ENCODE measurements at places on chromosomes 3 and 15.
A peak's percentile ranks its signal among the peaks of the same experiment; 100 is the strongest.

DNA sequence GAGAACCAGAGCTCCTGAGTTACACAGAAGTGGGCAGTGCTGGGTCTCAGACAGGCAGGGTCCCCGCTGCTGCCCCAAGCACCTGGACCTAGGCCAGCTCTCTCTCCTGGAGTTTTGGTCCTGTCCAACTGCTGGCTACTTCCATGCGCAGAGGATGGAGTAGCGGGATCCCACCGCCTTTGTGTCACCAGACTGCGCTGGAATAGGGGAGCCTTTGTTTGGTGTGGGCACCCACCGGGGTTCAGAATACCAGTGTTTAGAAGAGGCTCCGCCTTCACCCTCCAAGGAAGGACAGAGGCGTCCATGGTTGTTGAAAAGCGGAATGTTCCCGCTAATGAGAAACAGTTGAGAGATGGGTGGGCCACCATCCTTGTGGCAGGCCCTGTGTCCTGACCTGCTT is 154.4 kb downstream of the DNAJB8 start:
- DNase-seq = no peak

- DNase-seq = no peak
These were observed 141.0 kb upstream of the HACD2 start for GRCh38 chr3:123725652-123726400.

GRCh38 chr15:31341071-31341470 is 14.4 kb downstream of the KLF13 start:
- DNase-seq = no peak

DNA sequence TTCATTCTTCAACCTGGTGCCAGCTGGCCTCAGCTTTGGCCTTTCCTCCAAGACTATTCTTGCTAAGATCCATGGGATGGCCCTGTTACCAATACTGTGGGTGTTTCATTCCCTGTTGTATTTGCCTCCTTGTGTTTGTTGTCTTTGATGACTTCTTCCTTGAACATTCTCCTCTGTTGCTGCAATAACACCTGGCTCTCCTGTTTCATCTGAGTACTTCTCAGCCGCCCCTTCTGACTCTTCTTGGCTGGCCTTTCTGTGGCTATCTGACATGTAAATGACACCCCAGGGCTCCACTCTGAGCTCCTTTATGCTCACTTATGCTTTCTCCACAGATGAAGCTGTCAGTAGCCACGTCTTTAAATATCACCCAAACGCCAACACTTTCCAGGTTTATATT is 302.7 kb upstream of the CHRNA7 start:
- no peak for DNase-seq

DNA sequence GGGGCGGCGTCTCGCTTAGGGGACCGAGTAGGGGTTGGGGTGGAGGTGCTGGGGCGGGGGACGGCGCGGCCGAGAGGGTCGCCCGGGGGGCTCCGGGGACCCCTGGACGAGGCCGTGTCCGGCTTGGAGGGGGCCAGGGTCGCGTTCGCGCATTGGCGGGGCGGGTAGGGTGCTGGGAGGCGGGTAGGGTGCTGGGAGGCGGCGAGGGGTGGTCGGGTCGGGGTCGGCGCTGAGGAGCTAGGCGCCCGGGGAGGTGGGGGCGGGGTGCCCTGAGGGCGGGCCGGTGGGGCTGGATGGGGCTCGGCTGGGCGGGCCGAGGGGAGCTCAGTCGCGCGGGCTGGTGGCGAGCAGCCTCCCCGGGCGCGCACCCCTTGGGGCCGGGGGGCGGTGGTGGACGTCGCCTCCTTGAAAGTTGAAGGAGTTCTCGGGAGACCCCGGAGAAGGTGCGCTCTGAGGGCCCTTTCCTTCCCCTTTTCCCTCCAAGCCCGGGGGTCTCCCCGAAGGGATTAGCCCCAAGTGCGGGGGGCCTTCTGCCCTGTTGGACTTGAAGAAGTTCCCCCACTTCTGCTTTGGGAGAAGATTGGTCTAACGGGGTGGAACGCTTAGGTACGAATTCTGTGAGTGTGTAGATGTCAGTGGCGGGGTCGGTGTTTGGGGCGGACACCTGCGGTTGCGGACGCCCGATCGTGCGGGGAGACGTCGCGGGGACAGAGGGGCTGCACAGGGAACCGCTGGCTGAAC is 543 bp downstream of the MEF2A start:
- DNase-seq = peak; percentile 16

DNA sequence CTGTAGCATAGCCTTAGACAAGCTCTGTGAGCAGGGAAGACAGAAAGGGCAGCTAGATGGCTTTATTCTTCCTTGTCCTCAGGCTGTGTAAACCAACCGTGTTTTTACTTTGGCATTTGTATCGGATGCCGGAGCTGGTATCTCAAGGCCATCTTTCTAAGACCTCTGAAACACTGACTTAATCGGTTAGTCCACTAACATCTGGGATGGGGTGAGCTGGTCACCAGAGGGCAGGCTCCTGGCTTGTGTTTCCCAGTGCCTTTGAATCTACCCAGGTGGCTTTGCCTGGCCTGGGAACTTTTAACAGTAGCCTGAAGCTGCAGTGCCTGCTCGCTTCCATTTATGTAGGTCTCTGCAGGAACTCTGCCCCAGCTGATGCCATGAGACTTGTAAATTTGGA is 252.7 kb downstream of the NR1D2 start:
- DNase-seq = no peak

DNA sequence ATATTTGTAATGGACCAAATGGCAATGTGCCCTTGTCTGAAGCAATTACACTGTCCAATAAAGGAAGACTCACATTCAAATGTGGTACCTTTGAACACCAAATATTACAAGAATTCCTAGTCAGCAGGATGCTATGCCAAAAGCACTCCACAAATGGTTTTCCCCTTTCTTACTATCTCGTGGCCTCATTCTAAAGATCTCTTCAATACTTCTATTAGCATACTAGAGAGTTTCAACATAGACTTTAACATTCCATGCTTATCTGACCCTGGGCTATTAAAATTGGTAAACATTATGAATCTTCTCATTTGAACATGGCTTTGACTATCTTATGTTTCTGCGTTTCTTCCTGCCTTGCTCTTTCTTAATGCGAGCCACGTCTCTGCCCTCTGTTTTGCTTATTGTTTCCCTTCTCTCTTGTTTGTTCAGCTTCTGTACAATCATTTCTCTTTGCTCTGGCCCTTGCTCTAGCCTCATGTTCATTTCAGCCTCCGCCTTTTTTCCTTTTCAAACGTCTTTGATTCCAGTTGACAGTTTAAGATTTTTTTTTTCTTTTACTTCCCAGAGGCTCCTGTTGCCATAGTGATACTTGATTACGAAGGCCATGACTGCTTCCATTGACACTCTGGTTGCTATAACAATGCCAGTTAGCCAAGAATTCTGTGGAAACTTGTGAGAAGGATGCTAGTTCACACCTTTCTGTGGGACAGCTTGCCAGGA is 49.5 kb upstream of the SLC9A9 start:
- peak; percentile 11 for DNase-seq

- no peak for DNase-seq
These were observed 512.2 kb upstream of the PPP2R3A start for GRCh38 chr3:135453326-135453725.

- DNase-seq = no peak
These were observed 2.6 kb downstream of the PCSK6 start for GRCh38 chr15:101486696-101487459.

GRCh38 chr15:71129669-71130068 is 14.4 kb downstream of the THSD4 start:
- DNase-seq = no peak

GRCh38 chr3:182399978-182400737 is 393.1 kb upstream of the ATP11B start:
- no peak for DNase-seq

DNA sequence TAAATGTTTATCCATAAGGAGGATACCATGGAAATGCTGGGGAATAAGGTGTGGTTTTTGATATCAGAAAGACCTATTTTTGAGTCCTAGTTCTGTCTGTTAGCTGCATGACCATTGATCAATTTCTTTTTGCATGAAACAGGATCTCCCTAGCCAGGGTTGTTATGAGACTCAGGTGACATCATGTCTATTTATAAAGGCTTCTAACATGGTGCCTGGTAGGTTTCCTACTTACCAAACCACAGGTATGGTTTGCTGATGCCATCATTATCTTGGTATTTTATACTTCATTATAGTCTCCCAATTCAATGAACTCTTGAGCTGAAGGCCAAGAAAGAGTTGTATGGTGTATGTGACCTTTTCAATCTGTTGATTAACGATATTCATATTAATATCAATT is 144.0 kb downstream of the CLSTN2 start:
- no peak for DNase-seq

DNA sequence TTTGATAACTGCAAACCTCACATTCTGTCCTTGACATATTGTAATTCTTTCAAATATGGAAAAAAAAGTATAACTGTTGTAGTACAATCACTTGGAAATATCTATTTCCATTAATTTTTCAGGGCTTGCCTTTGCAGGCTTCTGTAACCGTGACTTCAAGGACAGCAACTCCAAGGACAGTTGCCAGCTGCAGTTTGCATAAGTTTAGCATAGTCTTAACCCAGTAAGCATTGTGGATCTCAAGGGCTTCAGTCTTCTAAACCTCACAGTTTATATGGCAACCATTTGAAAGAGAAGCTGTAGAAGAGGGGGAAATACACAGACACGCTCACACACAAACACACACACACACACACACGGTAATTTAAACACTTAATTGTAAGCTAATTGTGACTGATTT is 112.8 kb upstream of the GPR149 start:
- DNase-seq = no peak

DNA sequence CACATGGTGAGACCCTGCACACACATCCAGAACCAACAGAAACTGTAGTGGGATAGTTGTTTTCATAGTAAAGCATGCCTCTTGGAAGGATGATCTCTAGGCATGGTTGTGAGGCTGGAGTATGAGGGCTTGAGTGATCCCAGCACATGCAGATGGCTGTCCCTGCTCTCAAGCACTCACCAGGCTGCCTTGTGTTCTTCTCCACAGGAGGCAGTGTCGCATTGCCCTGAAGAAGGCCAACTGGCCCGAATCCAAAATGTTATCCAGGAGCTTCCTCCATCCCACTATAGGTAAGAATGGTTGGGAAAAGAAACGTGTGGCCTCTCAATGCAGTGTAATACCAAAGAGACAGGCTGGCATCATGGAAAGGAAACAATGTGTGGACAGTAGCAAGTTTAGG is 82.7 kb downstream of the TMEM39A start:
- no peak for DNase-seq

DNA sequence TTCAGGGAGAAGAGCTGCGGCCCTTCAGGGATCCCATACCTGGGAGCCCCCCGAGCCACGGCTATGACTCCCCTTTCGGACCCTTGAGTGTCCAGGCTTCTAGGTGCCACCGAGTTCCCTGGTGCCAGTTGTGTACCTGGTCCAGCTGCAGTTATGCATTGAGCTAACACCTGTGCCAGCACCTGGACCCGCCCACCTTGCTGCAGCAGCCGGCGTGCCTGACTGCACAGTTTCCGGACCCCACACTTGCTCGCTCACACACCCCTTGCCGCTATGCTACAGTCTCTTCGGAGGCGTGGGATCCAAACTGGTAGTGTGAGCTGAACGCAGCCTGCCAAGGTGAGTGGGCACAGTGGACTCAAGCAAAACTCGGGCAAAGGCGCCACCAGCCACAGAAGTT is 284.5 kb upstream of the ROBO1 start:
- no peak for DNase-seq

DNA sequence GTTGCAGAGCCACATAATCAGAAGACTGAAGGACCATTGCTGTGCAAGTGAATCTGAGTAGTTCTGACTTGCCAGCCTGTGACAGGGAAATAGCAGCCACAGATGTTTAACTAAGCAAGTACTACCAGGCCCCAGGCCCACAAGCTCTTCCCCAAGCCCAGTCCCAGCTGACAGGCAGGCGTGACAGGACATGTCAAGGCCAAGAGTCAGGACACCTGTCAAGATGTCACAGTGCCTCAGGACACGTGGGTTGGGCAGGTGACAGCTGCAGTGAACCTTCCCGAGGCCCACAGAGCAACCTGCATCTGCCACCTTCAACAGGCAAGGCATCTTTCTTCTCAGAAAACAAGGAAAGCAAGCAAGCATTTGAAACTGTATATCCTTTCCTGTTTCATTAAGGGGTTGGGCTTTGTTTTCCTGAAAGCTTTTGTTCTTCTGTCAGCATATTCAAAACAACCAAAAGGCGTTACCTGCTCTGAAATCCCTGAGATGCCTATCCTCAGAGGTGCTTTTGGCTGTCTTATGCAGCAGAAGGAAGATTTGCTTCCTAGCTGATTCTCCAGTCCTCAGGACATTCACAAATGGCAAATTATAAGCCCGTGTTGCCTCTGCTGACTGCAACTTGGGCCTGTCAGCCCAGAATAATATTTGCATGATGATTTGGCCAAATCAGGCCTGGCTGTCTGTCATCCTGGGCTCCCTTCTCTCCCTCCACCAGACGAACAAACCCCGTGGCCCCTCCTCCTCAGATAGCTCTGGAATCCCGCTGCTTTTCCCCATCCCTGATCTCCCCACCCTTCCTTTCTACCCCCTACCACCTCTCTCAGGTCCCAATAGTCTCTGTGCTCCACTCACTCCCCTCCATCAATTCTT is 171.8 kb upstream of the WNT5A start:
- DNase-seq = no peak

DNA sequence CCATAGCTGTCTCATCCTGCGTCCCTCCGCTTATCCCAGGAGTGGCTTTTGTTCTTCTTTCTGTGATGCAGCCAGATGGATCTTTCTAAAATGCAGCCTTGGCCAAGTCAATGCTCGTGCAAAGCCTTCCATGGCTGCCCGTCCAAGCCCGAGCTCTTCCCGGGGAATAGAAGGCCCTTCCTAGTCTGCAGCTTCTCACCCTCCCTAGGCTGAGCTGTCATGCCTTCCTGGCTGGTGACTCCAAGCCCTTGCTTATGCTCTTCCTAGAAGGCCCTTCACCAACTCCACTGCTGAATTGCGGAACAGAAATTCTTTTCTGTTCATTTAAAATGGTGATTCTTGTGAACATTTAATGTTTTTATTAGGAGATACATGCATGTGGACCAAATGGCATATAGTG is 95.9 kb downstream of the SMAD6 start:
- DNase-seq = no peak

GRCh38 chr3:78029775-78030174 is 989.9 kb downstream of the ROBO2 start:
- no peak for DNase-seq

DNA sequence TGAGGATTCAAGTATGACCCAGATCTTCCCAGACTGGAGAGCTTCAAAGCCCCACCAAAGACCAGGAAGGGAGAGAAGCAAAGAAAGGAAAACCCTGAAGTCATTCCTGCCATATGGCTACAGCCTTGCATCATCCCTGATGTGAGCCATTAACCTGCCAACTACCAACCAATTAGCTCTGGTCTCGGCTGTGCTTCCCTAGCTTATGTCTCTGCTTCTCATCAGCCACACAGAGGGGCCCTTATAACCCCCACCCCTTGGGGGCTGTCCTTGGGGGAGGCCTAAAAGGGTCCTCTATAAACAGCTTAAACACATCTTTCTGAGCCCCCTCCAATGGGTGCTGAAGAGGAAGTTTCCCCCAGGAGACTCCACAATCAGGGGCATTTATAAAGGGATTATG is 52.8 kb downstream of the NOX5 start:
- no peak for DNase-seq

- no peak for DNase-seq
These were observed 36.4 kb downstream of the WWTR1 start for GRCh38 chr3:149621218-149622005.
